ENCODE measurements at places on chromosomes 16 and 17.

GRCh38 chr16:53721017-53721416 is 17.1 kb downstream of the FTO start:
- no peaks in the 10 kb centered on the region for H3K4me1 ChIP-seq
- no peaks in the 10 kb centered on the region for H3K27me3 ChIP-seq
- no peaks in the 10 kb centered on the region for H3K36me3 ChIP-seq
- H3K27ac ChIP-seq = no peak overlapping the region

- H3K27me3 ChIP-seq = no peaks in the 10 kb centered on the region
- H3K36me3 ChIP-seq = no peaks in the 10 kb centered on the region
- no peak for DNase-seq
Observed at GRCh38 chr16:15509051-15509592, 74.7 kb downstream of the BMERB1 start.

DNA sequence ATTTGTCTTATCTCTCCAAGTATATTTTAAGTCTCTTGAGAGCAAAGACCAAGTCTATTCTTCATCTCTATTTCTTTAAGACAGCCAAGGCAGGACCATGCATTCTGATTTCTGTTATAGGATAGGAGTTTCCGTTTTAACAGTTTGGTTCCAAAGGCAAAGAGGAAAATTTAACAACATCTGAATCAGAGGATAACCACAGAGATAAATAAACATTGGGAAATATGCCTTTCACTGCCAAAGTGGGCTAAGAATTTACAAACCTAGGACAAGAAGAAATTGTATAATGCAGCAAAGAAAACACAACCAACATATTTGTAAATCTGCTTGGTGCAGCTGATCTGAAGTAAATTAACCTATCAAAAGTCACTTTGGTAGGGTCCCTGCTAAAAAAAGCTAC is 37.7 kb downstream of the USP32 start:
- H3K27me3 ChIP-seq = no peaks in the 10 kb centered on the region
- H3K4me3 ChIP-seq = no peak overlapping the region
- DNase-seq = no peak
- no peaks in the 10 kb centered on the region for H3K36me3 ChIP-seq
- H3K27ac ChIP-seq = no peak overlapping the region

DNA sequence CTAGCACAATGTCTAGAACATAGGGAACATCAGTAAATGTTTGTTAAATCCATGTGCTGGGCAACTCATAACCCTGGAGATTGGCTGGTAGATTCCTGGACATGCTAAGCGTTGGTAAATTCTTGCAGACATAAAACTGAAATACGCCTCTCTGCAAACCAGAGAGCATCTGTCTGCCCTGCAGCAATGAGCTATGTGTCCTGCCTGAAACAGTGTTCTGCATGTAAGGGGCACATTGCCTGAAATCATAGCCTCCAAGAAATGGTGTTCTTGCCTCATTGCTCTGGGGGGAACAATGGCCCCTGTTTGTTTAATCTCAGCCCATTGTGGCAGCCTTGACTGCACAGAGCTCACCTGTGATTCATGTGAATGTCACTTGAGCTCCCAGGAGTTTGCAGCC is 113.5 kb upstream of the CCL2 start:
- no peaks in the 10 kb centered on the region for H3K4me1 ChIP-seq
- H3K36me3 ChIP-seq = no peaks in the 10 kb centered on the region
- no peaks in the 10 kb centered on the region for H3K27me3 ChIP-seq
- no peak for DNase-seq
- H3K4me3 ChIP-seq = no peak overlapping the region

GRCh38 chr17:64505340-64506200 is 519 bp downstream of the DDX5 start:
- H3K27me3 ChIP-seq = no peaks in the 10 kb centered on the region
- H3K4me1 ChIP-seq = peaks cover 60% of the 10 kb centered on the region
- peak overlapping the region; percentile 91 for H3K4me3 ChIP-seq
- H3K36me3 ChIP-seq = peaks cover 52% of the 10 kb centered on the region
- DNase-seq = peak; percentile 87
